ENCODE measurements at places on chromosomes 4 and X. TPM values are rescaled to one million over a fixed set of nuclear protein-coding genes. Genes with fewer than 3 reads are reported as not detected.

The ZNF182 gene
- 2.8 TPM for total RNA-seq

The SORCS2 gene
- total RNA-seq, result 4.6 TPM

The MYOZ2 gene
- total RNA-seq, result not detected

The AWAT2 gene
- not detected for total RNA-seq

The ADH1C gene
- not detected for total RNA-seq

The GABRG1 gene
- not detected for total RNA-seq
